ENCODE measurements at places on chromosomes 12 and 14.
A peak's percentile ranks its signal among the peaks of the same experiment; 100 is the strongest.

GRCh38 chr14:93207468-93208308 lies 632 bp downstream of the UBR7 start:
- peak; percentile 63 for DNase-seq
- H3K4me3 ChIP-seq, result peak overlapping the region; percentile 87
- peaks cover 7% of the 10 kb centered on the region for H3K4me1 ChIP-seq
- no peaks in the 10 kb centered on the region for H3K27me3 ChIP-seq

GRCh38 chr14:44782775-44783238 lies 178.9 kb downstream of the KLHL28 start:
- no peaks in the 10 kb centered on the region for H3K36me3 ChIP-seq
- H3K27ac ChIP-seq, result no peak overlapping the region
- no peaks in the 10 kb centered on the region for H3K4me1 ChIP-seq
- no peaks in the 10 kb centered on the region for H3K27me3 ChIP-seq
- no peak for DNase-seq

DNA sequence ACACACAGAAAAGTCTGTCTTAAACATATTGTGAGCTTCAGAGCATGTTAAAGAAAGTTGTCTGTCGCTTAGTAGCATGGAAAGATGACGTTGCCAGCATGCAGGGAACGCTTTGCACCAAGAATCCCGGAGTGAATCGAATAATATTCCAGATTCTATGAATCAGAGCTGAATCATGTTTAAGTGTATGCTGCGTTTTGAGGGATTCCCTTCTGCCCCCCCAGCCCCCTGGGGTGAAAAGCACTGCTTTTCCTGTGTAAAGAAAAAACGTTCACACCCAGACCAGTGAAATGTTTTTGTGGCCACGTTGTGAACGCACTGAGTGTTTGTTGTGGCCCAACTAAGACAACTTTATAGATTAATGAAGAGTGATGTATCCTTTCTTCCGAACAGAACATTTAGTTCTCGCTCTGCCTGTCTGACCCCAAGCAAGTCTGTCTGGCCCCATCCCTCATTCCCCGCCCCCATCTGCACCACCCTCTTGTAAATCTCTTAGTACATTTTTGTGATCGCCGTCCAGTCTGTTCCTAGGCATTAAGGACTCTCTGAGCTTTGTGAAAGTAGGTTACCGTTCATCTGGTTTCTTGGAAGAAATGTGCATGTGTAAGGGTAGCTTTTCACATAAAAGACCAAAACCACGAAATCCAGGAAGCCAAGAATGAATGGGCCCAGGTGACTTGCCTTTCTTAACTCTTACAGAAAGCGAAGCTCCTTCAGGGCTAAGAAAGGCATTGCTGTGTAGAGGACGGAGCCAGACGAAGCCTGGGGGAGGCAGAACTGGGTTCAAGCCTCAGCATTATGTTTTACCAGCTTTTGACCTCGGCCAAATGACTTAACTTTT lies 103.0 kb downstream of the SAMD4A start:
- no peaks in the 10 kb centered on the region for H3K27me3 ChIP-seq
- no peak overlapping the region for H3K27ac ChIP-seq
- no peak overlapping the region for H3K4me3 ChIP-seq
- peaks cover 11% of the 10 kb centered on the region for H3K4me1 ChIP-seq

- no peak for DNase-seq
- no peaks in the 10 kb centered on the region for H3K36me3 ChIP-seq
- no peak overlapping the region for H3K4me3 ChIP-seq
- H3K27ac ChIP-seq, result no peak overlapping the region
- no peaks in the 10 kb centered on the region for H3K4me1 ChIP-seq
- peaks cover 4% of the 10 kb centered on the region for H3K27me3 ChIP-seq
These were observed 44.1 kb upstream of the CISTR start for GRCh38 chr12:53795927-53796326.

GRCh38 chr12:131038961-131039950 lies 85.5 kb downstream of the ADGRD1 start:
- H3K4me1 ChIP-seq, result peaks cover 13% of the 10 kb centered on the region
- no peak overlapping the region for H3K27ac ChIP-seq
- H3K27me3 ChIP-seq, result peaks cover 66% of the 10 kb centered on the region

GRCh38 chr14:69287098-69288010 lies 27.4 kb downstream of the GALNT16 start:
- H3K27me3 ChIP-seq, result peaks cover 3% of the 10 kb centered on the region
- H3K36me3 ChIP-seq, result no peaks in the 10 kb centered on the region
- no peak overlapping the region for H3K4me3 ChIP-seq
- DNase-seq, result no peak

DNA sequence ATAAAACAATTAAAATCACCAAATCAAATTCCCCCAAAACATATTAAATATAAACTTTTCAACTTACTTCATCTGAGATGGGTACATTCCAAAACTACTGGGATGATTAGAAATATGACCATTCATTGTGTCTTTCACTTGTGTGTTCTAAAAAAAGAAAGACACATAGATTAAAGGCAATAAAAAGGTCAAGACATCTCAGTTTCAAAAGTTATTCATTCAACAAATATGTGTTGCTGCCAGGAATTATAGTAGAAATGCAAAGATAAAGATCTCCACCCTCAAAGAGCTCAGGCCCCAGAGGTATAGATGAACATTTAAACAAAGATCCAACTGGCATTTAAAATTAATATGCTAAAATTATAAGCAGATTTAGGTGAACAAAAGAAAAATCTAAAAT lies 106.4 kb downstream of the EPS8 start:
- H3K27me3 ChIP-seq, result no peaks in the 10 kb centered on the region
- H3K36me3 ChIP-seq, result no peaks in the 10 kb centered on the region
- H3K27ac ChIP-seq, result no peak overlapping the region
- H3K4me1 ChIP-seq, result no peaks in the 10 kb centered on the region
- no peak overlapping the region for H3K4me3 ChIP-seq

GRCh38 chr12:26530461-26530860 lies 302.5 kb downstream of the ITPR2 start:
- DNase-seq, result no peak
- no peak overlapping the region for H3K4me3 ChIP-seq
- no peaks in the 10 kb centered on the region for H3K36me3 ChIP-seq
- no peaks in the 10 kb centered on the region for H3K4me1 ChIP-seq
- H3K27ac ChIP-seq, result no peak overlapping the region
- H3K27me3 ChIP-seq, result no peaks in the 10 kb centered on the region
